Activated CD4-positive, CD25-positive, alpha-beta regulatory T cell treated with anti-CD3 and anti-CD28 coated beads, Interleukin-2, amount 50 U/mL, for 16 hours (primary cell): ENCODE measurements at places on chromosomes 4 and X.

DNA sequence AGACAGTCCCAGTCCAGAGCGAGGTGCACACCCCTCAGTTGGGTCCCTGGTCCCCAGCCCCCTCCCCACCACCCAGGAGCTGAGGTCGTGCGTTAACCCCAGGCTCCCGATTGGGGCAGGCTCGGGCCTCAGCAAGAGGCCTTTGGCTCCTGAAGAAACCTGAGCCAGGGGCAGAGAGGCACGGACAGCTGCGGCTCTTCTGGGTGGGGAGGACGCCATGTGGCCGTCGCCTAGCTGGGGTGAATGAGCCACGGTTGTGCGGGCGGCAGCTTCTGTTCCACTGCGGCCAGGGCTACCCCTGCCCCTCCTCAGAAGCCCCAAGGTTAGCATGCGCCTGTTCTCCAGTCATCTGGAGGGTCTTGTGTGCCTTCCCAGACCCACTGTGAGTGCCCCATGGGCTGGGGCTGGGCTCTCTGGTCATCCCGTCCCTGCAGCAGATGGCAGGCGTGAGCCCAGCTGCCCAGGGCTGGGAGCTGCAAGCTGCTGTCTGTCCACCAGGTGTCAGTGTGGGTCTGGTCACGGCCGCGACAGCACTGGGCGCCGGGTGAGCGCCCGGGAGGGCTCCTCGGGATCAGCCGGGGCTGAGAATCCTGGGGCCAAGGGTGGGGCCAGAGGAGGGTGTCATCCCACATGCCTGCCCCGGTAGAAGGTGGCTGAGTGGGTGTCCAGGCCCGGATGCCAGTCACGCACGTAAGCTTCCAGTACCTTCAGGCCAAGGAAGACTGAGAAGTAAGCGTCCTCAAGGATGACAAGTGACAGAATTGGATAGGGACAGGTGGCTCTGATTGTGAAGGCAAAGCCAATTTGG lies 21.9 kb downstream of the ATP2B3 start:
- peak; percentile 16 for DNase-seq

DNA sequence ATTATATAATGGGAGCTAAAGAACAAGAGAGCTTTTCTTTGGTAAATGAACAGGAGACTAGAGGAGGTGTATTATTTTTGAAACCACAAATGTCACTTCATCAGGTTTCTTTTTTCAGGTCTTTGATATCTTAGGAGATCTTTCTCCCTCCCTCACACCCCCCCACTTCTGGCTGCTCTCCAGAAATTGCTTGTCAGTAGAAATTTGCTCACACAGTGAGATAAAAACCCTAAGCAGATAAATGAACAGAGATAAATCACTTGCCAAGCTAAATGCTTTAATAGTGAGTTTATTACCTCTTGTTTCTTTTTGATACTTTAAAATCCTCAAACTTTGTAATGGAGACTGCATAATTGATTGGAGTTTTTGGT lies 421.2 kb upstream of the TENM3 start:
- DNase-seq = no peak

- DNase-seq = no peak
These were observed 2.6 kb downstream of the POLA1 start for GRCh38 chrX:24696294-24696693.

GRCh38 chr4:70471897-70472296 lies at the start of gene MUC7:
TSS of gene MUC7 (plus strand) at chr4:70472197. CDS start at chr4:70474022, 1,825 bp downstream.
- DNase-seq = no peak

DNA sequence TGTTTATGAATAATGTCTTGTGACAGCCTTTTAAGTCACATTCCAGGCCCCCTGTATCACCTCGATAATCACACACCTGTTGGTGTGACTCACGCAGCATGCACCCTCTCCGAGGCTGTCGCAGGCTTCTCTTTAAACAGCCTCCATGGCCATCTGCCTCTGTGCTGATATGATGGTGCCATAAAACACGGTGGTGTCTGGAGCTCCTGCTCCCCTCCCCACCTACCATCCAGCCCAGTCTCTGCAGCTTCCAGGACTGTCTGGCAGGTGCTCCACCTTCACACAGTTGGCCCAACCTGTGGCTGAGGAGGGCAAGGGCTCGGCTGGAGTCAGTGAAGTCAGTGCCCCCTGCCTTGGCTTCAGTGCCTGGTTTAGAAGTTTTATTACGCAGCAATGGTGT lies 173.8 kb upstream of the RPL34 start:
- DNase-seq = no peak

- DNase-seq = no peak
These were observed 617.7 kb upstream of the GRIA3 start for GRCh38 chrX:122566401-122566800.
